ENCODE measurements at places on chromosomes 13 and 19. TPM values are rescaled to one million over a fixed set of nuclear protein-coding genes. Genes with fewer than 3 reads are reported as not detected.

The IGFL2 gene
- not detected for total RNA-seq

The ZNF443 gene
- total RNA-seq, result 2.3 TPM

The KCNC3 gene
- 2.1 TPM for total RNA-seq

The ZNF534 gene
- 0.10 TPM for total RNA-seq

The TTC9B gene
- 0.10 TPM for total RNA-seq

The TMEM190 gene
- not detected for total RNA-seq

The ICAM4 gene
- total RNA-seq, result 7.9 TPM

The C1QTNF9 gene
- not detected for total RNA-seq

Data from mononuclear cell (primary cell).